Brain pericyte (primary cell): ENCODE measurements at places on chromosomes 11 and 22.

DNA sequence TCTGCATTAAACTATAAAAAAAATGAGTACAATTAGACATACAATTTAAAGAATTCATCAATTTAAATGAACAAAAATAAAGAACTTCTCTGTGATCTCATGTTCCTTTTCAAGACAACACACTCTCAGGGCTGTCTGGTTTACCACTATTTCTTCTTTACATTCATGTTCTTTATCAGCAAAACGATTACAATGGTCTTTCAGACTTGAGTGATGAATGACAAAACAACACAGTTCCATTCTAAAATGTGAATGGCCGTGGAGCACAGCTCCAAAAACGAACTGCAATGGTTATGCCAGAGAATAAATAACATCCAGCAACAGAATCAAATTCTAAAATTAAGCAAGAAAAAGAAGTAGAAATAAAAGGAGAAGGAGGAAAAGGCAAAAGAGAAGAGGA, 113.1 kb downstream of the CADM1 start:
- DNase-seq: no peak

GRCh38 chr11:456533-456932, 6.5 kb downstream of the PTDSS2 start:
- DNase-seq: no peak

DNA sequence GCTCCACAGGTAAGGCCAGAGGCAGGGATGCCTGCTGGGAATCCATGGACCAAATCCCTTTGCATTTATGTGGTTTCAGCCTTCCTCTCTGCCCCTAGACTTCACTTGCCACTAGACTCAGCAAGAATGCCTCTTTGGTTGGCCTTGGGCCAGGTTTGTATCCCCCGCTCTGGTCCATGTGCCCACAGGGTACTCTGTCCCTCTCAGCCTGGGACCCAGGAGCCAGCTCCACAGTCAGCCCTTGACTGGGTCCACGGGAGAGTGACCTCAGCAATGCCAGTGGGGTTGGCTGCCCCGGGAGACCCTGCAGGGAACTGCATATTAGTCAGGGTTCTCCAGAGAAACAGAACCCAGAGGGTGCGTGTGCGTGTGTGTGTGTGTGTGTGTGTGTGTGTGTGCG, 28.3 kb upstream of the LINC01488 start:
- DNase-seq: no peak

GRCh38 chr11:34524696-34525095, 11.1 kb upstream of the ELF5 start:
- DNase-seq: no peak

DNA sequence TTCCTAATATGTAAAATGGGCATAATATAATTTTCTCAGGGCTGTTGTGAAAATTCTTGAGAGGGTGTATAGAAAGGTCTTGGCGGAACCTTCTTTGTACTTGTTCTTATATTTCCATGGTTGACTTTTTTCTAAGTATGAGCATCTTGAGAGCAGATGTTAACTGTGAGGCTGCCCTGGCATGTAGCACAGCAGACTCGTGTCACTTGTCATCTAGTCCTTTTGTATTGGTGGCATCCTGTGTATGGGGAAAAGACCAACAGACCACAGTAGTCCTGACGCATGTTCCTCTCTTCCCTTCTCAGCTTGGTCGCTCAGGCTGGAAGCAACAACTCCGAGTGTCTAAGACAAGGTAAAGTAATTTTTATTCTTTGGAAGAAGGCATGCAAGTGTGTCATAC, 153.8 kb upstream of the ZBED5 start:
- DNase-seq: no peak

DNA sequence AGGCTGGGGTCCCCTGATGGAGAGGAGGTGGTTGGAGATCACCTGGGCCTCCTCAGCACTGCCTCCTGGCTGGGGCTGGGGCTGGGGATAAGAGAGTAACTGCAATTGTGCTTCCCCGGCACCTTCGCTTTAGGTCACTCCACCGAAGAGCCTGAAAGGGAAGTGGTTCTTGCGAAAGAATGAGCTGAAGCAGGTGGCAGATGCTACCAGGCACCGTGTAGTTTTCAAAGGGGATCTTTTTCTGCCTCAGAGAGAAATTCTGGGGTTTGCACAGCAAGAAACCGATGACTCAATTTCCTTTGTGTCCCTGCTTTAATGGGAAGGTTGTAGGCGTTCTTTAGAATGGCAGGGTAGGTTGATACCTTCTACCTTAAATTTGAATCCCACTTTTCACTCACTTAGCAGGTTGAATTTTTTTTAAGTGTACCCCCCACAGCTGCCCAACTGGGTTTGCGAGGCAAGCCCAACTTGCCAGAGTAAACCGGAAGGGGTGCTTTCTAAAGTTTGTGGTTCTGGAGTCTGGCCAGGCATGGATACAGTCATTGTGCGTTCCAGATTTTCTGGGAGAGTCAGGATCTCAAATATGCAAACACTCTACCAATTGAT, 5.3 kb downstream of the CD44 start:
- DNase-seq: no peak

GRCh38 chr11:12156301-12157140, 46.1 kb downstream of the MICAL2 start:
- no peak for DNase-seq
